Dorsolateral prefrontal cortex (tissue), 122 donors: ENCODE measurements at places on chromosomes 1 and 21.

DNA sequence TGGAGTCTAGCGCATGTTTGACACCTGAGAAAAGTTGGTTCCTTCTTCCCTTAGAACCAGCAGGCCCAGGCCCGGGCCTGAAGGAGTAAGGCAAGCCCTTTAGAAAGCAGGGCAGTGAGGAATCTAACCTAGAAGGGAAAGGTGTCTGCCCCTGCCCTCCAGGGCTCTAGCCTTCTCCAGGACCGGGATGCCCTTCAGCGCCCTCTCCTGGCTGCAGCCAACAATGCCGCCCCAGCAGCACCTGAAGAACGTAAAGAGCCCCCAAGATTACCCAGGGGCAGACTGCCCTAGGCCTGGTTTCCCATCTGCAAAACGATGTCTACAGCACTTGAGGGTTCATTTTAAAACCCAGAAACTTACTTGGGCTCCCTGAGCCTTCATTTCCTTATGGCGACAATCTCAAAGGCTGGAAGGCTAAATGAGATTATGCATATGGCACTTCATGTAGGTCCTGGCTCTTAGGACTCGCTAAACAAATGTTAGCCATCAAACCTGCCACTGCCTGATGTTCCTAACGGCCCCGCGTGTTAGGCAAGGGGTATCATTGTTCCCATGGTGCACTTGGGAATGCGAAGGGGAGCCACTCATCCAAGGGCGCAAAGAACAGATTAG lies 106.7 kb upstream of the KLHDC7A start:
- DNase-seq, result no peak

- DNase-seq, result no peak
These were observed 146.2 kb downstream of the KCNT2 start for GRCh38 chr1:196462086-196462485.

DNA sequence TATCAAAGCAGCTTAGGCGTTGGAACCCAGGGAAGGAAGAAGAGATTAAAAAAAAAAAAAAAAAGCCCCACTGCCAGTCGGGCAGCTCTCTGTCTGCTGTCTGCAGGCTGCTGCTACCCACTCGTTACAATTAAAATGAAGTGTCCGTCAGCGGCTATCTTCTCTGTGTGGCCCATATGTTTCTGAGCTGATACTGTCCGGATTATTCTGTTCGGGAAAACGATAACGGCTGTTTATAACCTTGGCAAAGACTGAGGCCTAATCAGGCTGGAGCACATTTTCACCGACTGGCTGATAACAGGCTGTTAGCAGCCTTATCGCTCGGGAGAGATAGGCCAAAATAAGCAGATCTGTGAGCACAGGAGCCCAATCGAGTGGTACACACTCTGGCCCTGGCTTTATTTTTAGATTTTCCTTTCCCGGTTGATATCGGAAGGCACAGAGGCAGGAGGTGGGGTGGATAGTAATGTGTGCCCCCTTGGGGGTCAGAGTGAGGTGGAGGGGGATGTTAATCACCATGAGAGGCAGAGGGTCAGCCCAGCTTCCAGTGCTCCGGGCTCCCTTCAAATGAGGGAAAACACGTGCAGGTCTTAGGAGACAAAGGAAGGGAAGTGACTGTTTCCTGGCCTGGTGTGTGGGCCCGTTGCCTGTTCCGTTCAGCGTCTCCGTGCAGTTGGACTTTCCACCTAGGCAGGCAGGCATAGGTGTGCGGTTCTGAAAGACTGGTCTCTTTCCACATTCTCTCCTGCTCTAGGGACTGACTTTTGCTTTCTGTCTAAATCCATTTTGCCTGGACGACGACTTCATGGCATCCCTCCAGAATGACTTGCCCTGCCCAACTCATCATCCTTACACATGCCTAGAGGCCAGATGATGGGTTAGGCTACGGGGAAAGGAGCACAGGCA lies 153.4 kb downstream of the PBX1 start:
- no peak for DNase-seq

GRCh38 chr1:66356605-66357004 lies 177.3 kb upstream of the SGIP1 start:
- no peak for DNase-seq

DNA sequence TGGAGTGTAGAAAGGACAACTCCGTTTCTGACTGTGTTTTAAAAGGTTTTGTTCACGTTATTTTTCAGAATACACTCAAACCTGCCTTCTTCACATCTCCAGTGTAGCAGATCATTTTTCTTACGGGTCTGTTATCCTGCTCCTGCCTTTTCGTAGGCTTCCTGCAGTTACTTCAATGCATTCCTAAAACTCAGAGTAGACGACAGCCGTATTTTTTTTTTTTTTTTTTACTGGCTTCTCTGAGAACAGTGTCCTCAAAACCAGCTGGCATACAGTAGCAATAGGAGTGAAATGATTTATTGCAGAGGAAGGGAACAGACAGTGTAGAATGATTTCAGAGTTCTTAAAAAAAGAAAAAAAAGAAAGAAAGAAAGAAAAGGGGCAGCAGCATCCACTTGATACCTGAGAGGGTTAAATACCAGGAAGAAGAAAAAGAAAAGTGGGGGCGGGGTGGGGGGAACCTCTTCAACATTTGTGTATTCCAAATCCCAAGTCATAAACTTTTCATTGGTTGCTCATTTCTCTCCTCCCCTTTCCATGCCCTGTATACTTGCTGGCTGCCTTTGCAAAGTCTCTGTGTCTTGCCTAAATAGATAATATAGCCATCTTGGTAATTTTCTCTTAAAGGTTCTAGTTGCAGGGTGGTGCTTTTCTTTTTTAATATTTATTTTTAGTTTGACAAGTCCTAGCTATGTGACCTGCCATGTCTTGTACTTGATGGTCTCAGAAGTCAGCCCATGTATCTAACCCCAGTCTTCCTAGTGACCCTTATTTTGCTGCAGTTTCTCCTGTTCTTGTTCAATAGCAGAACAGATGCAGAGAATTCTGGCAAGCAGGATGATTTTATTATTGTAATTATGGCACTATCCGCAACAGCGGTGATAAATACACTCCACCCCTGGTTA lies 2.8 kb downstream of the TGFB2 start:
- DNase-seq, result no peak

- no peak for DNase-seq
These were observed 120.4 kb upstream of the IRF2BP2 start for GRCh38 chr1:234730475-234730769.

DNA sequence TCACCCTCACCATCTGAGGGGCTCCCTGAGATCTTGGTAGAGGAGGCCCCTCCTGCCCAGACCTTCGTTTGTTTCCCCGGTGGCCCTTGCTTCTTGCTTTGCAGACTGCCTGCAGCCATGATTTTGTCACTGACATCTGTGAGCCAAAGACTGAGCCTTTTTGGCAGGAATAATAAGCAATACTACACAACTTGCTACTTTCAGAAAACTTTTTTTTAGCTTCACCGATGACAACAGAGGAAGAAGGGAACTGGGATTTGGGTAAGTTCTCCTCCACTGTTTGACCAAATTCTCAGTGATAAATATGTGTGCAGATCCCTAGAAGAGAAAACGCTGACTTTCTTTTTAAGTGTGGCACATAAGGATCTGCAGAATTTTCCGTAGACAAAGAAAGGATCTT lies 11.7 kb upstream of the CD101 start:
- DNase-seq, result no peak

- DNase-seq, result no peak
These were observed 19.4 kb downstream of the ENO1 start for GRCh38 chr1:8858888-8859706.

- no peak for DNase-seq
These were observed 49.2 kb downstream of the B3GALNT2 start for GRCh38 chr1:235455097-235455496.

GRCh38 chr1:113871597-113872113 lies at the start of gene PTPN22:
Gene PTPN22, minus strand, starts transcription at chr1:113871712.
- no peak for DNase-seq

DNA sequence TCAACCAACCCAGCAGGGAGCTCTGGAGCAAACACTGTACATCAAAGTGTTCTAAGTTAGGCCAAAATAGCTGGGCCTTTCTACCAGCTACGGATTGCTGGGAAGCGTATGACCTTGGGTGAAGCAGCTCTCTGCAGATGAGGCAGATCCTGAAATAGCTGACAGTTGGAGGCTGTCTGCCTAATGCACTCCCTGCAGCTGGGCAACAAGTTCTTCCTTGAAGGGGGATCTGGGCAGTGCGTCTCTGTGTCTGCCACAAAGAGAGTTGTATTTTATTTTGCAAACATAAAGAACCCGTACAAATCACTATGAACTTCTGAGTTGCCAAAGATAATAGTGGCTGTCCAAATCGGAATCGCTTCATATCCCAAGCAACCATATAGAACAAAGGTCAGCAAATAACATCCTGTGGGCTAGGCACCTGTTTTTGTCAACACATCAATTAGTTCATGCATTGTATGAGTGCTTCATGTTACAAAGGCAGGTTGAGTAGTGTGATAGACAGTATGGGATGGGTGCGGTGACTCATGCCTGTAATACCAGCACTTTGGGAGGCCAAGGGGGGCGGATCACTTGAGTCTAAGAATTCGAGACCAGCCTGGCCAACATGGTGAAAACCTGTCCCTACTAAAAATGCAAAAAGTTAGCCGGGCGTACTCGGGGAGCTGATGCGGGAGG lies 29.1 kb upstream of the KLF17 start:
- no peak for DNase-seq

GRCh38 chr1:218342091-218342490 lies 3.0 kb upstream of the TGFB2 start:
- DNase-seq, result no peak

DNA sequence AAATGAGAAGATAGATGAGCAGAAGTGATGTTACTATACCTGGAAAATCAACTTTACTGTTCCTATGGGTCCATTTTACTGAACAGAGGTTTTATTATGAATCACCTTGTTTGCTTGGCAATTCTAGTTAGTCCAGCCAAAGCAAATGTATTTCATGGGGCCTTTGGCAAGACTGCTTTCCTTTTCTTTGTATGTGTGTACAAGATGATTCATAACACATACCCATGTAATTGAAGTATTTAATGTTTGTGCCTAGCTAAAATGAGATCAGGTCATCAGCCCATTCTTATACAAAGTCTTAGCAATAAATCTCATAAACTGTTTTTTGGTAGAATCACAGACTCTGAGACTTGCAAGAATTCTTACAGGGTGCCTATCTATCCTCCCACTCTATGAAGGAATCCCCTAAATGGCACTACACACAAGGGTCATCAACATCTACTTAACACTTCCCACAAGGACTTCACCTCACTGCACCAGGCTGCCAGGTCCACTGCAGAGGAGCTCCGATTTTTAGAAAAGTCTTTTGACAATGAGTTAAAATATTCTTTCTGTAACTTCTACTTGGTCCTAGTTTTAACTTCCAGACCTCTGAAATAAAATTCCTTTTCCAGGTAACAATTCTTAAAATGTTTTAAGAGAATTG lies 58.5 kb downstream of the LPAR3 start:
- DNase-seq, result no peak

GRCh38 chr1:236016083-236016482 lies 48.8 kb downstream of the NID1 start:
- no peak for DNase-seq

DNA sequence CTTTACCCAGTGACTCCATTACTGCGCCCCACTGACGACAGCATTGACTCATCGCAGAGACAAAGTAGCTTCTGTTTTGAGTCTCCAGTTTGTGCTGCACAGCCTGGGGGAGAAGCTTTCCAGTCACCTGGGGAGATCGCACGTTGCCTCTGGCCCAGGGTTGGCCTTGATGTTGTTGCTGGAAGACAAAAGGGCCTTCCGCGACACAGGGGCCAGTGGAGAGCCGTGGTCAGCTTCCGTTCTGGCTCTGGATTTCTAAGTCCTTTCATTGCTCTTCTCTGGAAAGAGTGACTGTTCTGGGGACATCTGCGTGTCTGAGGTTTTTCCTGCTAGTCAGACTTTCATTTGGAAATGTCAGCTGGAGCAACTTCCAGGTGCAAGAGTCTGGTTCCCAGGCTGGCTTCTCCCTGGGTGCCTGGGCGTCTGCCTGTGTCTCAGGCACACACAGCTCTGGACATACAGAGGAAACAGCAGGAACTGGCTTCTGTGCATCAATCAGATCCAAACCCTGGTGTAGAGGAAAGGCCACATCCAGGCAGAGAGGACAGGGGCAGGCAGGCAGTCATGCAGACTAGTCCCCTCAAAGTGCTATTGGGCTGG lies 257.0 kb downstream of the SIPA1L2 start:
- DNase-seq, result no peak

DNA sequence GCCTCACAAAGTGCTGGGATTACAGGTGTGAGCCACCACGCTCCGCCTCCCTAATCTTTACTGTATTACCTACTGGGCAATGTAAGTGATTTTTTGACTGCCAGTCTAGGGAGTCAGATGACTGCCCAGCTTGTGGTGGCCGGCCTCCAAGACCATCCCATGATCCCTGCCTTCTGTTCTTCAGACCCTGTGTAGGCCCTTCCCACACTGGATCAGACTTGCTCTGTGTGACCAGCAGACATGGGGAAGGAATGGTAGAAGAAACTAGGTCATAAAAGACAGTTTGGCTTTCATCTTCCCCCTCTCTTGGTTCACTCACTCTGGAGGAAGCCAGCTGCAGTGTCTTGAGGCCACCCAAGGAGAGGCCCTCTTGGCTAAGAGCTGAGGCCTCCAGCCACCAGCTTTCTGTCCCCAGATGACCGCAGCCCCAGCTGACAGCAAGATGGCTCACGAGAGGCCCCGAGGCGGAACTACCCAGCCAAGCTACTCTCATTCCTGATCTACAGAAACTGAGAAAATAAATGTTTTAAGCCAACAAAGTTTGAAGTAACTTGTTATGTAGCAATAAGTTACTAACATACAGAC lies 14.5 kb upstream of the CBR3 start:
- DNase-seq, result no peak

GRCh38 chr1:206896261-206896660 lies 982 bp upstream of the IL24 start:
- no peak for DNase-seq

- DNase-seq, result no peak
These were observed 6.9 kb upstream of the SPOCD1 start for GRCh38 chr1:31822766-31823165.

DNA sequence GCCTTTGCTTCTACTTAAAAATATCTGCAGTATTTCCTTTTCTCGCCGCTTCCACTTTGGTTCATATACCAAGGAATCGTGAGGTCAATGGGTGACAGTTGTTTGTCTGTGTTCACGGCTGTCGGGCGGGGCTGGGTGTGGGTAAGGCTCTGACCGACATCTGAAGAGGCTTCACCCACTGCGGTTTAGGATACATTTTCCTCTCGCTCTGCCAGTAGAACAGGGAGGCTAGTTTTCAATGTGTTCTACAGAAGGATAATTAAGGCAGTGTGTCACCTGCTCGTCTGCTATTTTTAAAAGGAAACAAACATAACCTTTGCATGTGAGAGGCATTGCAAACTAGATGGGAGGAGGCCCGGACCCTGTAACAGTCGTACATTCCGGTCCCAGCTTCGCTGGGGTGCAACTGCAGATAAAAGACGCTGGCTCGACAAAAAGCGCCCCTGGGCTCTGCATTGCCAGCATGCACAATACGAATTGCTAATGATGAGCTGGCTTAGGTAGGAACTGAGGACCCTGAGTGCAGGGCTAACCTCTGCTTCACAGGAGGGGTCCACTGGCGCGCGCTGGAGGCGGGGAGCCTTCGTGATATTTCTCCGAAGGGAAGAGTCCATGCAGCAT lies 8.5 kb upstream of the ERG start:
- DNase-seq, result no peak

GRCh38 chr1:48414264-48414663 lies 57.7 kb downstream of the SPATA6 start:
- DNase-seq, result no peak

GRCh38 chr1:32683397-32683796 lies 19.2 kb downstream of the SYNC start:
- no peak for DNase-seq

GRCh38 chr1:6251681-6252373 lies 7.8 kb downstream of the HES3 start:
- DNase-seq, result no peak
